ENCODE measurements at places on chromosomes 7 and 10.

DNA sequence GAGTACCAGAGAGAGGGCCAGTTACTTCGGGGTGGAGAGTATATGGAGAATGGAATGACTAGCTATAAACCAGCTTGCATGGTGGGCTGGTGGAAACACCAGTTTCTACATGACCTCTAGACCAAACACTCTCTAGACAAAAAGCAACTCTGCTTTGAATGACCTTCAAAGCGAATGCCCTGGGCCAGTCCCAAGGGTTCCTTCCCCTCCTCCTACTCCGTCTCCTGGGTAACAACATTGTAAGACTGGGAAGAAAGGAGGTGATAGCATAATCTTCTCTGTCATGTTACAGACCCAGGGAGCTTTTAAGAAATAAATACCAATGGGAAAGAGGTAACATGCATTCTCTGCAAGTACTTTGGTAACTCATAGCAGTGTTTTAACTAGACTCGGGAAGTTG is 7.4 kb downstream of the HK1 start:
- DNase-seq = no peak

GRCh38 chr7:158101821-158102450 is 485.7 kb downstream of the PTPRN2 start:
- DNase-seq = no peak

DNA sequence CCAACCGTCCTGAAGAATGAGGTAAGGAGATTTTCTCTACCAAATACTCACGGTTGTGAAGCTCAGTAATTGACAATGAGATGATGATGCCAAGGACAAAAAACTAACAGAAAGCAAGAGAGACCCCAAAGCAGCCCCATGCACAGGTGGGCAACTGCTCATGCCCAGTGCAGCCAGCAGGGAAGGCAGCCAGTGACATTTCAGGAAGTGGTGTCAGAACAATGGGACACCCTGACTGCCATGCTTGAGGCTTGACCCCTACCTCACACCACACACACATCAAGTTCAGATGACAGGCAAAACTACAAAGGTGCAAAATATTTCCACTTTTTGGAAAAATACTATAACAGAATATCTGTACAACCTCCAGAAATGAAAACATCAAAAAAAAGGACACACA is 66.9 kb downstream of the CFAP46 start:
- no peak for DNase-seq

- DNase-seq = no peak
These were observed 51.9 kb downstream of the SORBS1 start for GRCh38 chr10:95509251-95509650.

DNA sequence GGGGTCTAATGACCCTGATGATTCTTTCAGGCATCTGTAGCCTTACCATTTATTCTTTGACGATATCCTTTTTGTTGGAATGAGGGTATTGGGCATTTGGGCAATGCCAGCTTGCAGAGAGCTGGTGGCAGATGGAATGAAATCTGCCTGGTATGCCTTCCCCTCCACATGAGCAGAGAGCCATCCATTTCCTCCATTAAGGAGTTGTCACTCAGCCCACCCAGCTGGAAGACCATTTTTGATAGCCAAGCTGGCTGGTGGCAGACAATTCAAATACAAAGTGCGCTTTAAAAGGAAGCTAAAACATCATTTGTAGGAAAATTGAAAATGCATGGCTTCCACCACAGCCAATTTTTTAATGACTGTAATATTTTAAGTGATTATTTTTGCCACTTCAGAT is 240.1 kb upstream of the SLC26A5 start:
- no peak for DNase-seq

DNA sequence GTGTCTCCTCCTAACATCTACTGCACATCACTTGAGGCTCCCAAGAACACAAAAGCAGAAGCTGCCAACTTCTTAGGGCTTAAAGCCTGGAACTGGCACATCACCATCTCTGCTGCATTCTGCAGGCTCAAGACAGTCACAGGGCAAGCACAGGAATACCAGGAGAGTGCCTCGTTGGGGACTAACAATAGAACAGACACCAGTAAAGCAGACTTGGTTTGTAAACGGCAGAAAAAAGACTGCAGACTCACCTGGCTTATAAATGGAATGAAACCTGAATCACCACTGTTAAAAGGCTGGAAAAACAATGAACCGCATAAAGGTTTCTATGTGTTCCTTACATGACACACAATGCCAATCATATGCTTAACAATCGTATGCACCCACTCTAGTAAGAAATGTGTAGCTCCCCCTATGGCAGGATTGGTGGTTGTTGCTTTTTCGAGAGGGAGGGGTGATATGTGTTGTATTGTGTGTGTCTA is 12.8 kb downstream of the RHEB start:
- no peak for DNase-seq

- DNase-seq = no peak
These were observed 50.5 kb upstream of the COL13A1 start for GRCh38 chr10:69751214-69751613.

GRCh38 chr7:67766906-67767410 is 770.3 kb downstream of the TYW1 start:
- DNase-seq = no peak

GRCh38 chr10:111203615-111204014 is 126.8 kb downstream of the ADRA2A start:
- DNase-seq = no peak

GRCh38 chr7:55508221-55509011 is 63.9 kb downstream of the VOPP1 start:
- no peak for DNase-seq

DNA sequence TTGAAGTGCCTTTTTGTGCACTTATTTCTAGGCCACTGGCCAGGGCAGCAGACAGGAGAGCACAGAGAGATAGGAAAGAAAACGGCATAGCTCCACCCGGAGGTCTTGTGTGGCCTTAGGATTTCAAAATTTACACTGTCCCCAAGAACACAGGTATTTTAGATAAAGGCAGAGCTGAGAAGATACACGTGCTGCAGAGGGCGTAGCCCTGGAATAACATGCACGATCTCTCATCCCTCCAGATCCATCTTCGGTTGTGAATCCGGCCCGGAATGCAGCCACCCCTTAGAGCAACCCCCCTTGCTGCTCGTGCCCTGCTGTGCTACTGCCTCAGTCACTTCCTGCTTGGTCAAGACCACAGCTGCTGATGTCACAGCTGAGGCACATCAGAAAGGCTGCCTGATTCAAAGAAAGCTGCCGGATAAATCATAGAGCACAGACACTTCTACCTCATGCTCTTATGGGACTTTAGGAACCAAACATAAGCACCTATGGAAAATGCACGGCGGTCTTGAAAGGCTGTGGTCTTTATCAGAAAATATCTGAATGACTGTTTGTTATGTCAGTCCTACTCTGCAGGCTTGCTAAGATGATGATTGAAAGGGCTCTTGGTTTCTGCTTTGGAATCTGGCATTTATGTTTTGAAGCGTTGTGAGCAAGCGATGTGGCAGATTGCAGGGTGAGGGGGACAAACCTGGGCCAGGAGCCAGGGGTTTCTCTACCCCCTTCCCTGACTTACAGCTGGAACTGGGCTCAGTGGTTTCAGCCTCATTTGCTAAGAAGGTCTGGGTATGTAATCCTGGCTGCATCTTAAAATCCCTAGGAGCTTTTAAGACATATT is 152.0 kb downstream of the SVIL start:
- no peak for DNase-seq

DNA sequence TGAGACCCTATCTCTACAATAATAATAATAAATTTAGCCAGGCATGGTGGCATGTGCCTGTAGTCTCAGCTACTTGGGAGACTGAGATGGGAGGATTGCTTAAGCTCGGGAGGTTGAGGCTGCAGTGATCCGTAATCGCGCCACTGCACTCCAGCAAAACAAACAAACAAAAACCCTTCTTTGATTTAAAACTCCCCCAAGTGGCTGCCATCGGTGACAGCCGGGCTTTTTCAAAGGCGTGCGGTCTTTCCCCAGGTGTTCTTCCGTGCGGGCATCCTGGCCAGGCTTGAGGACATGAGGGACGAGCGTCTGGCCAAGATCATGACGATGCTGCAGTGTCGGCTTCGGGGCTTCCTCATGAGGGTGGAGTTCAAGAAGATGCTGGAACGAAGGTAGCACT is 1.9 kb upstream of the MYH16 start:
- DNase-seq = no peak

GRCh38 chr7:4725014-4725849 is 43.1 kb downstream of the FOXK1 start:
- DNase-seq = peak; percentile 72

- no peak for DNase-seq
These were observed 4.7 kb downstream of the RBM20 start for GRCh38 chr10:110648692-110649346.

GRCh38 chr10:26524161-26524896 is 86.2 kb downstream of the APBB1IP start:
- peak; percentile 40 for DNase-seq

DNA sequence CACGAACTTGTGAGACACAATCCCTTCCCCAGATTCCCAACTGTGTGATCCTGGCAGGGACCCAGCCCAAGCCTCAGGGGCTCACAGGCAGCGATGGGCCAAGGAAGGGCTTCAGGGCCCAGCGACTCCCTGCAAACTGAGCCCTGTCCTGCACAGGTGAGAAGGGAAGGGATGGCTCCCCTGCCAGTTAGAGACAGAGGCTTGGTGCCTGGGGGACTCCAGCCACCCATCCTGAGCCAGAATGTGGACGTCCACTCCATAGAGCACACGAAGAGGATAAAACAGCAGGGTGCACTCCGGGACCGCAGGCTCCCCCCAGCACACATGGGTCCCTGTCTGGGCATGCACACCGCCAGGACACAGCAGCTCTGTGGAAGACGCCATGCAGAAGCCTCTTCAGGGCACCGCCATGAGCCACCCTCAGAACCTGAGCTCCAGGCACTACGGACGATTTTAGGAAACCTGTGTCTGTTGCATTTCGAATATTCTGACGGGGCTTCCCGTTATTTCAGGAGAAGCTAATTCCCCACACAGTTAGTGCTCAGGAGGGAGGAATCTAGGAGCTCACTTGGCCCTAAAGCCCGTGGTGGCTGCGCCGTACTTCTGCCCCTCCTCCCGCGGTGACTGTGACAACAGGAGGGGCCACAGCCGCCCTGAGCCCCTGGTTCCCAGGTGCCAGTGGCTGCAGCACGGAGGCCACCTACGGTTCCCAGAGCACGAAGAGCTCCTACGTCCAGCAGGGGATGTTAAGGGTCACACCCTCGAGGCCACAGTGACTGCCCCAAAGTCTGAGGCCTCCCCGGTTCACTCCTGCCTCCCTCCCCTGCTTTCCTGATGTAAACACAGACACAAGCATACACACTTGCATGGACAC is 326.0 kb downstream of the PTPRN2 start:
- DNase-seq = no peak

- peak; percentile 50 for DNase-seq
These were observed 3.9 kb upstream of the CSGALNACT2 start for GRCh38 chr10:43134126-43134905.

DNA sequence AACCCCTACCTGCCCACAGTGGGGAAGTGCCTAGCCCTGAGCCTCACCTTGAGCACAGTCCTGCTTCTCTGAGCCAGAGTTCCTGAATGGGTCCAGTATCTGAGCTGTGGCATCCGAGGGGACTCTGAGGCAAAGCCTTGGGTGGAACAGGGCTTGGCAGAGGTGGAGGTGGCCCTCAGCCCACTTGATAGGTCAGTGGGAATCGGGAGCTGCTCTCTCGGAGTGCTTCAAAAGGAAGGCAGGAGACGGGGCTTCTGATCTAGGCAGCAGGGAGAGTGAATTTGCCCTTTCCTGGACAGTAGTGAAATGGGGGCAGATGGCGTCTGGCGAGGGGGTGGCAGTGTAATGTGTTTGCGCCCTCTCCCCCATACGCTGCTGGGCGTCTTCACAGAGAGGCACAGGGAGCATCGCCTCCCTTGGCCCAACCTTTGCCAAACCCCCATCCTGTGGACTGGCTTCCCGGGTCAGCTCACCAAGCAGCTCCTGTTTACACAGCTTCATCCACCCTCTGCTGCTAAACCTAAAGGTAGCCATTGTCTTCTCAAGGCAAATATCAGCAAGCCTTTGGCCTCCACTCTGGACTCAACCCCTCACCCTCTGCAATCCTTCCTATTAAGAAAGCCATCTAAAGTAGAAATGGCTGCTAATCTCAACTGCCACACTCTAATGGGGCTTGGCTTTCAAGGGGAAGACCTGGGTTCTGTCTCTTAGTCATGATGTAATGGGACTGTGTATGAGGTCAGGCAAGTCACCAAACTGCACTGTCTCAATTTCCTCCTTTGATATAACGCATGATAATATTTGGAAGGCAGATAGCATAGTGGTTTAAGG is 21.1 kb upstream of the VDAC2 start:
- DNase-seq = no peak

DNA sequence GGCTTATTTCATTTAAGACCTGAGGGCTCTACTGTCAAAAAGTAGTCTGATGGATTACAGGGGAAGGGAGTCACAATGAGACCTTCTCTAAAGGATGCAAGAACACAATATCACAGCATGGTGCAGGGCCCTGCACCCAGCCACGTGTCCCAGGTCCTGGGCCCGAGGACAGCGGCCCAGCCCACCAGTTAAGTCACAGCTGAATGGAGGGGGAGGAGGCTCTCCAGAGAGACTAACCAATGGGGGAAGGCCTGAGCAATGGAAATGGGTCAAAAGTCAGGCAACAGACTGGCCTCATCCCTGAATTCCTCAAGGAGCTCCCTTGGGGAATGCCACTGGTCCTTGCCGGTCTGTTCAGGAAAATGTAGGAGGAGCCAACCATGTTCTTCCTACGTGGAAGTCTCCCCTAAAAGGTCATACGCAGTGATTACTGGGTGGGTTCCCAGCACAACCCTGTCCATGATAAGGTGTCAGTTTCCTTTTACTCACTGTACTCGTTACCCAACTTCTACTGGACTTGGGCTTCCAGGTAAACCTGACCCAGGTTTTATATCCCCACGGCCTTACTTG is 28.3 kb downstream of the CCDC3 start:
- no peak for DNase-seq

GRCh38 chr7:100613412-100614175 is 1.3 kb downstream of the MOSPD3 start:
- DNase-seq = no peak

GRCh38 chr10:102231357-102232318 is 5.5 kb downstream of the ELOVL3 start:
- no peak for DNase-seq

DNA sequence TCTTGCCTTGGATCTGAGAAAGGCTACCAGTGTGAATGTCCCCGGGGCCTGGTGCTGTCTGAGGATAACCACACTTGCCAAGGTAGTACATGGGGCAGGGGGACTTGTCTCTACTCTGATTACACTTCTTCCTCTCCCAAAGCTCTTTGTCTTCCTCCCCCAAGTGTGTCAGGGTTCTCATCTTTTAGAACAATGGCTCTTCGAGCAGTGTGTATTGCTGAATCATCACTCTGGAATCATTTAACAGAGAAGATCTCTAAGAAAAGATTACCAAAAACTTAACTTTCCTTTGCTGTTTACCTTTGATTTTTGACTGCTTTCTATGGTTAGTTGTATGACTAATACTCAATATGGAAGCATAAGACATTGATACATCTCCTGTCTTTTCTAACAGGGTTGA is 18.2 kb downstream of the OIT3 start:
- no peak for DNase-seq

GRCh38 chr10:27464993-27465392 is 39.1 kb upstream of the RAB18 start:
- no peak for DNase-seq

GRCh38 chr10:42475168-42476098 is 162.9 kb downstream of the ZNF33B start:
- DNase-seq = no peak

- DNase-seq = no peak
These were observed 5.7 kb downstream of the CAV2 start for GRCh38 chr7:116505278-116505677.

Data from PC-9 (cell line).